ENCODE measurements at places on chromosomes 1 and 21.

DNA sequence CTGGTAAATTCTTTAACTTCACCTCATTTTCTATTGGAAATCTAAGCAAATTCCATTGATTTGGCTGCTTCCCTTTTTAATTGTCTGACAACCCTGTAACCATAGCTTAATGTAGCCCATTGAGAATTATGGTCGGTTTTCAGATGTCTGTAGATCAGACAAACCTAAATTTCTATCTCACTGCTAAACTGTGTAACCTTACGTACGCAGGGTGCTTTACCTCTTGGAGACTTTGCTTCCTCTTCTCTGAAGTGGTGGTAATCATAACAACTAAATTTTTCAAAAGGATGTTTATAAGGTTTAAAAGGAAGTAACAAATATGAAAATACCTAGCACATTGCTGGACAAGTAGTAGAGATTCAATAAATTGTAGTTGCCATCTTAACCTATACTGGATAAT is 25.9 kb downstream of the IFNAR1 start:
- no peak for DNase-seq

- DNase-seq = no peak
Measured at GRCh38 chr1:209412566-209412965, 170.9 kb upstream of the CAMK1G start.

DNA sequence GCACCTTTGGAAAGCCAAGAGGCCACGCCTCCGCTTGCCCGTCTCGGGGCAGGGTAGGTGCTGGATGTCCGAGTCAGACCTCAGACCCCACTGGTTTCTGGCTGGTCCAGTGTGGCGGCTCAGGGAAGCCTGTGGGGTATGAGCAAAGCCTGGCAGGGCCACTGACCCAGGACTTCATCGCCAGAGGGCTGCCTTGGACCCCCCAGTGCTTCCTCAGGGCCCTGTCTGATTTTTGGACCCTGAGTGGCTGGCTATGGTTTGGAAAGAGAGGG is 20.4 kb downstream of the LHX4 start:
- DNase-seq = no peak

DNA sequence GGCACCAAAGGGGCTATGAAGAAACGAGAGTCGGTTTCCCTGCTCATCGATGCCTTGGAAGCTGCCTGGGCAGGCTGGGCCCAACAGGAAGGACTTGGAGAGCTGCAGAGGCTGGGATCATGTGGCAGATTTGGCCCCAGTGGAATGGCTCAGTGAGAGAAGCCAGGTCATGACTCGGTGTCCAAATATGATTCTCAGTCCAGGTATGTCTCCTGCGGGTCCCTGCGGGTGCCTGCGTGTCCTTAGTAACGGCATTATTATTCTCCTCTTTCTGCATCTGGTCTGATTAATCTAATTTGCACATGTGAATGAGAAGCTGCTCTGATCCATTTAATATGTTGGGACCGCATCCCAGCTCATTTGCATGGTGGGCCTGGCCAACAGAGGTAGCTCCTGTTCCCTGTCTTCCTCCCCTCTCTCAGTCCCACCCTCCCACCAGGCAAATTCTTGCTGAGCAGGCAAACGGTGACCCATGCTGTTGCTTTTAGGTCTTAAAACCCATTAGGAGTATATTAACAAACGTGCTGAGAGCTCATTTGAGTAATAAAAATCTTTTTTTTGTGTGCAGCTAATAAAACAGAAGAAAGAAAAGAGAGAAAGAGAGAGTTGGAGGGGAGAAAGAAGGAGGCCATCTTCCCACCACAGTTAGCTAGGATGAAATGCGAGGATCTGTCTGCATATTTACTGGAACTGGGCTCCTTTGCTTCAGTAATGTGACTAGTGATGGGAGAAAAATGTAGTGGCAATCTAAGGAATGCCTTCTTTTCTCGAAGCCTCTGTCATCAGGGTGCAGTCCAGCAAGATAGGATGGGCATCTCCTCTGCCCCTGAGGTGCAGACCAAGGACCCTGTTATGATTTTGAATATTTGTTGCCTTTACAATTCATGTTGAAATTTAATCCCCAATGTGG is 133.5 kb downstream of the HMGB4 start:
- no peak for DNase-seq

- no peak for DNase-seq
Measured at GRCh38 chr1:237124856-237125462, 83.0 kb downstream of the RYR2 start.

DNA sequence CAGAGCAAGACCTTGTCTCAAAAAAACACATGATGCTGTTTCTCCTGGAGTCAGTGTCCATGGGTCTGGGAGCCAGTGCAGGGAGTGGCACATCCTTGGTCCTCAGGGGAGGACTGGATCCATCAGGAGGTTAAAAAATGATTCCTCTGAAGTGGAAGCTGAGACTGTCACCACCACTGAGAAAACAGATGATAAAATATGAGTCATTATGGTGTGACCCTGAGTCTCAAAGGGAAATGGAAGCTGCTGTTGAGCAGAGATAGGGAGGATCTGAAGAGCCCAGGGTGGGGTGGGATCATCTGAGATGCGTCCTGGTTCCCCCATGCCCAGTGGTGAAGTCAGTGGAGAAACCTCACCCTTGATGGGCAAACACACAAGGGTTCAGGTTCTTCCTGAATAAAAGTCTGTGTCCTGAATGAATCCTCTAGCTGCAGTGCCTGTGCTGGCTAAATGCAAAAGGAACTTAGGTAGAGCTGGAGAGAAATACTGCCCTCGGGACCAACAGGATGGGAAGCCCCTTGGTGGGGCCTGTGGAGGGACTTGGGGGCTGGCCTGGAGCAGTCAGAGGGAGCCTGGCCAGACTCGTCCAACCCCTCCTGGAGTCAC is 61.6 kb upstream of the TENT5B start:
- DNase-seq = no peak

- DNase-seq = no peak
Measured at GRCh38 chr1:244011271-244011670, 39.8 kb upstream of the ZBTB18 start.

DNA sequence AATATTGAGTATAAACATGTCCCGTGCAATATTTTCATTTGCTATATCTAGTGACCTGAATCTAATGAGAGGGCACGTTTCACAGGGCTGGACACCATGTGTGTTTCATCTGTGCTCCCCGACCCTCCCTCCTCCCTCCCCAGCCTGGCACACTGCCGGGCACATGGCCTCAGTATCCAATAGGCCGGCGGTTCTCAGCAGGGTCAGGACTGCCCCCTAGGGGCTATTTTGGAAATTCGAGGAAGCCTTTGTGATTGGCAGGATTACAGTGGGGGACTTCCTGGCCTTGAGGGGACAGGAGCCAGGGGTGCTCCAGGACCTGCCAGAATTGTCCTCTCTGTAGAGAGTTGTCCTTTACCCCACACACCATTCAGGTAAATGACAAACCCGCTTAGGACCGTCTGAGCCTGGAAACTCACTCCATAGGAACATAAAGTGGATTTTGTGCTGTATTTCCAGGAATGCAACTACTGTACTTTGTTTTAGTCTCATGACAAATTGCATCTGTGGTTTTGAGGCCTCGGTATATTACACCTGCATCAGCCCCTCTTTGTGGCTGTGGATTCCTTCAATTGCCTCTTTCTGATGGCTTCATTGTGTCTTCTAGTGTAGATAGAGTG is 109.5 kb upstream of the SIM2 start:
- no peak for DNase-seq

All from NCI-H510A (cell line).